ENCODE measurements at places on chromosomes 2 and 18.

DNA sequence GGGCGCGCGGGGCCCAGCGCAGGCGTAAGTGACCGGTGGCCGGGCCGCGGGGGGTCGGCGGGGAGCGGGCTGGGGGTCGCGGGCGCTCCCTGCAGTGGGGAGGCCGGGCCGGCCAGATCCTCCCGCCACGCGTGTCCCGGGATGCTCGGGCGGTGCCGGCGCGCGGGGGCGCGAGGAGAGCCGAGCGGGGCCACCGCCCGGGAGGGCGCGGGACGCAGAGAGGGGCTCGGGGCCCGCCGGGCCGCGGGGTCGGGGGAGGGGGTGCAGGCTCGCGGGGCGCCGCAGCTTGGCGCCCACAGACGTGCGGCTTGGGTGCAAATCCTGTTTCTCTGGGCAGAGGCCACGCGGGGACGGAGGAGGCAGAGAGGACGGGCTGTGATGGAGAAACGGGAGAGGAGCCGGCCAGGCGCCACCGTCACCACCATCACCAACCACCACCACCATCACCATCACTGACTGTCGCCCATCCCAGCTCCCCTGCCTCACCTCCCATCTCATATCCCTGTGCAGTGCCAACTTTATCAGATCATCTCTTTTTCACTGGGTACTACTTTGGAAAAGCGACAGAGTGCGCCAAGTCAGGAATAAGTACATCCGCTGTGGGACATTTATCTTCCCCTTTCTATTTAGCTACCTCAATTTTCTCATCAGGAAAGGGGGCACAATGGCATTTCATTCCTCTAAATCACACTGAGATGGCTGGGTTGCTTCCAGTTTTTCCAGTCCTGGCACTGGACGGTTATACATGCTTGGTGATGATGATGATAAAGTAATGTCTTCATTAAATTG lies 97.2 kb upstream of the GPR45 start:
- H3K4me3 ChIP-seq: peak overlapping the region; percentile 89
- peak overlapping the region; percentile 87 for H3K27ac ChIP-seq
- DNase-seq: no peak
- H3K4me1 ChIP-seq: peaks cover 15% of the 10 kb centered on the region

DNA sequence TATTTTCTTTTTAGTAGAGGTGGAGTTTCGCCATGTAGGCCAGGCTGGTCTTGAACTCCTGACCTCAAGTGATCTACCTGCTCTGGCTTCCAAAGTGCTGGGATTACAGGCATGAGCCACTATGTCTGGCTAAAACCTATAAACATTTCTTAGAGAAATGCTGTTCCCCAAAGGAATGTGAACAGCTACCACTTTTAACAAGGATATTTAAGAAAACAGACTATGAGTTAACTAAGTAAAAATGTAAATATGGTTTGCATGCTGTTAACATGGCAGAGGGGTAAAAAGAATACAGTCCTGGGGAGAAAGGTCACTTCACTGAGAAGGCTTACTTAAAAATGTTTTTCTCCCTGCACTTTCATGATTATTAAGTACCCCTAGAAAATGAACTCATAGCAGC lies 57.1 kb downstream of the SLC16A14 start:
- no peak overlapping the region for H3K27ac ChIP-seq
- H3K4me1 ChIP-seq: no peaks in the 10 kb centered on the region
- no peaks in the 10 kb centered on the region for H3K27me3 ChIP-seq

DNA sequence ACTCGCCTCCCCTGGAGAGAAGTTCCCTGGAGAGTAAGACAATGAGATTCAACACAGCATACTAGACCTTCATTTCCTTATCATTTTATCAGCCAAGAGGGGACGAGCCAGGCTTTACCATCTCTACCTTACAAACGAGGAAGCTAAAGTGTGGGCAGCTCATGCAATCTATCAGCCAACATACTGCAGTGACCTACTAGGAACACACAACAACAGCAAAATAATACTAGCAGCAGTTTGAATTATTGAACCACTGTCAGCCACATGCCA lies 60.0 kb upstream of the TEX51 start:
- no peaks in the 10 kb centered on the region for H3K27me3 ChIP-seq
- no peak overlapping the region for H3K27ac ChIP-seq
- no peak for DNase-seq

- H3K27ac ChIP-seq: no peak overlapping the region
- DNase-seq: peak; percentile 17
- H3K36me3 ChIP-seq: no peaks in the 10 kb centered on the region
- no peaks in the 10 kb centered on the region for H3K27me3 ChIP-seq
- H3K4me3 ChIP-seq: no peak overlapping the region
These were observed 115.3 kb upstream of the RIOK3 start for GRCh38 chr18:23337599-23338444.

GRCh38 chr2:72133721-72134407 lies 13.8 kb downstream of the CYP26B1 start:
- DNase-seq: no peak
- no peak overlapping the region for H3K4me3 ChIP-seq
- peaks cover 17% of the 10 kb centered on the region for H3K4me1 ChIP-seq
- H3K36me3 ChIP-seq: no peaks in the 10 kb centered on the region
- H3K27ac ChIP-seq: no peak overlapping the region

DNA sequence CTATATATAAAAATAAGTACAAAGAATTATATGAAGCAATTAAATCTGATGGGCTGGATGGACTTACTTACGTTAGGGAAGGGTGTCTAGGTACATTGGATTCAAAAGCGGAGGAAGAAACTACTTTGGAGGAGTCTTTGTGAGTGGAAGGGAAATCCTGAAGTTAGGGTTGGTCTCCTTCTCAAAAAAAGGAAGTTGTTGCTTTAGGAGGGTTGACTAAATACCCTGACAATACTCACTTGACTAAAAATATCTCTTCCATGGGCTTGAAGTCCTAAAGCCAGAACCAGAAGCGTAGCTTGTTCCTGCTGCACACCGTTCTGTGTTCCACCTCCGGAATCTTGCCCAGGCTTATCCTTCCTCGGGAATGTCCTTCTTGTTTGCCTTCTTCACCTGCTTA lies 143.3 kb upstream of the ZEB2 start:
- H3K27me3 ChIP-seq: no peaks in the 10 kb centered on the region
- H3K4me1 ChIP-seq: peaks cover 11% of the 10 kb centered on the region
- no peak for DNase-seq
- peaks cover 2% of the 10 kb centered on the region for H3K36me3 ChIP-seq

DNA sequence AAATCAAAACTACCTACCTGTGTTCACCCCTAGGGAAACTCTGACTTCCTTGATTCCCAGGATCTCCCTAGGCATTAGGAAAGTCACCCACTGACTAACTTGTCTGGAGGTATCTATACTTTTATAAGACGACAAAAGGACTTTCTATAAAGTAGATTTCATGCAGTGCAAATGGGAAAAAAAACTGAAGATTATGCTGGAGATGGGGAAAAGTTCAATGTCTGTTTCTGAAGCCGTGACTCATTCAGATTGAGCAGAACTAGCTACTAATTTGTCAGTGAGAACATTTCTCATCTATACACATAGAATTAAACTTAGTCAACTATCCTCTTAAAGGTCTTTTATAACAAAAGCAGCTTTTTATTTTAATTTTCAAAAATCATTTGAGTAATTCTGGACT lies 6.0 kb downstream of the SEPTIN10 start:
- H3K27ac ChIP-seq: no peak overlapping the region
- no peaks in the 10 kb centered on the region for H3K27me3 ChIP-seq

- no peak for DNase-seq
- H3K27me3 ChIP-seq: peaks cover 5% of the 10 kb centered on the region
- H3K4me1 ChIP-seq: peaks cover 5% of the 10 kb centered on the region
- H3K36me3 ChIP-seq: no peaks in the 10 kb centered on the region
These were observed 47.8 kb downstream of the TMEM163 start for GRCh38 chr2:134670955-134671354.

DNA sequence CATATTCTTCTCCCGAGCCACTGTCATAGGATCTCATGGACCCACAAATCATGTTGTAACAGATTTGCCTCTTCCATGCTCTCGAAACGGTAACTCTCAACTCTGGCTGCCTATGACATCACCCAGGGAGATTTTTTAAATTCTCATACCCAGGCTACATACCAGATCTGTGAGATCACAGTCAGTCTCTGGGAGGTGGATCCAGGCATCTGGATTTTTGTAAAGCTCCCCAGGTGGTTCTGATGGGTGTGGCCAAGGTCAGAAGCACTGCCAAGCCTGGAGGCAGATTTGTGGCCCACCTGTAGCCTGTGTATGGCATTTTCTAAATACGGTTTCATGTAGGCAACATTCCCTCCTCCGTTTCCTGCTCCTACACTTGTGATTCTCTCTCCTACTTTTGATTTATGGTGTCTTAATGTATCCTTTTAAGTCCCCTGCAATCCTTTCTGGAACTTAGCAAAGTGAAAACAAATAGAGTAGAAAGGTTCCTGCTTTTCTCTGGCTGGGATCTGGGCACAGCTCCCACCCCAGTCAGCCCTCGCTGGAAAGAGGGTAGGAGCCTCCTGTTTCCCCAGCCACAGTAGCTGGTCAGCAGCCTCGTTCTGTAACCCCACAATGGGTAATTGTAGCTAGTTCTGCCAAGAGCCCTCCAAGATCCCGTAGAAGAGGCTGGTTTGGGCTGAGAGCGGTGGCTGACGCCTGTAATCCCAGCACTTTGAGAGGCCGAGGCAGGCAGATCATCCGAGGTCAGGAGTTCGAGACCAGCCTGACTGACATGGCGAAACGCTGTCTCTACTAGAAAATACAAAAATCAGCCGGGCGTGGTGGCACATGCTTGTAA lies 96.2 kb downstream of the KLHL29 start:
- H3K27ac ChIP-seq: no peak overlapping the region
- no peak overlapping the region for H3K4me3 ChIP-seq
- H3K27me3 ChIP-seq: no peaks in the 10 kb centered on the region
- no peaks in the 10 kb centered on the region for H3K36me3 ChIP-seq
- no peak for DNase-seq

DNA sequence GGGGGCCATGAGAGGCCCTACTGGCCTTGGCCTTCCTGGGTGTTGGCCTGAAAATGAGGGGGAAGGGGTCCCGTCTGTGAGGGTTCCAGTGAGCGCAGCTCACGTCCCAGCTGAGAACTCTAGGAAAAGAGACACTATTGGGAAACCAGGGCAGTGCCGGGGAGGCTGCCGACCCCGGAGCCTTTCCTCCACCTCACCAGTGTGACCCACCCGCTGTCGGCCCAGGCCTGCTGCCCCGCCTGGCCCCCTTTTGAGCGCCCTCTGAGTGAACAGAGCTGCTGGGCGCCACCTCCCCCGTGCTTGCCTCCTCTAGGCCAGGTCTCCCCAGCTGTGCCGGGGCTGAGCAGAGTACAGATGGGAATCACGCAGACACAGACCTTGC lies 17.5 kb upstream of the ARHGEF4 start:
- no peaks in the 10 kb centered on the region for H3K36me3 ChIP-seq
- peaks cover 36% of the 10 kb centered on the region for H3K4me1 ChIP-seq
- no peak for DNase-seq
- H3K4me3 ChIP-seq: no peak overlapping the region
- no peak overlapping the region for H3K27ac ChIP-seq
- no peaks in the 10 kb centered on the region for H3K27me3 ChIP-seq

DNA sequence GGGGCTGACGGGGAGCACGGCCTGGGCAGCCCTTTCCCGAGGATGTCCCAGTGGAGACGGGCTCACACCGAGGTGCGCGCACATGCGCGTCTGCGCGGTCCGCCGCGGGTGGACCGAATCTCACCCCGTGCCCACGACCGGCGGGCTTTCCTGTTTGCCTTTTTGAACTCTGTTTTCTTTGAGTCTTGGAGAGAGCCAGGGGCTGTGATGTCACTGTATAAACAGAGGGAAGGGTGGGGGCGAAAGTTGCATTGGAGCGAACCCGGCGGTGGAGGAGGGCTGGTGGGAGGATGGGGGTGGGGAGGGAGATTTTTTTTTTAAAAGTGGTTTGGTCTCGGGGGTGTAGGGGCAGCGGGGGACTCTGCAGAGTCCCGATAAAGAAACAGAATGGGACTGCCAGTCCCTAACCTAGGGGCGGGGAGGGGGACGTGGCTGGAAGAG lies 141.2 kb upstream of the CTAGE1 start:
- H3K4me3 ChIP-seq: peak overlapping the region; percentile 90
- peaks cover 7% of the 10 kb centered on the region for H3K4me1 ChIP-seq
- peaks cover 72% of the 10 kb centered on the region for H3K27me3 ChIP-seq
- no peak overlapping the region for H3K27ac ChIP-seq
- H3K36me3 ChIP-seq: no peaks in the 10 kb centered on the region

- H3K4me3 ChIP-seq: peak overlapping the region; percentile 86
- no peaks in the 10 kb centered on the region for H3K36me3 ChIP-seq
- H3K27me3 ChIP-seq: peaks cover 46% of the 10 kb centered on the region
- no peak overlapping the region for H3K27ac ChIP-seq
- DNase-seq: peak; percentile 32
- H3K4me1 ChIP-seq: peaks cover 4% of the 10 kb centered on the region
These were observed 486 bp upstream of the GPR39 start for GRCh38 chr2:132415915-132416722.

- H3K27ac ChIP-seq: no peak overlapping the region
- DNase-seq: no peak
- H3K4me1 ChIP-seq: peaks cover 17% of the 10 kb centered on the region
- H3K4me3 ChIP-seq: no peak overlapping the region
- no peaks in the 10 kb centered on the region for H3K27me3 ChIP-seq
- H3K36me3 ChIP-seq: peaks cover 36% of the 10 kb centered on the region
These were observed 131.9 kb downstream of the TMEM131 start for GRCh38 chr2:97863829-97864228.

DNA sequence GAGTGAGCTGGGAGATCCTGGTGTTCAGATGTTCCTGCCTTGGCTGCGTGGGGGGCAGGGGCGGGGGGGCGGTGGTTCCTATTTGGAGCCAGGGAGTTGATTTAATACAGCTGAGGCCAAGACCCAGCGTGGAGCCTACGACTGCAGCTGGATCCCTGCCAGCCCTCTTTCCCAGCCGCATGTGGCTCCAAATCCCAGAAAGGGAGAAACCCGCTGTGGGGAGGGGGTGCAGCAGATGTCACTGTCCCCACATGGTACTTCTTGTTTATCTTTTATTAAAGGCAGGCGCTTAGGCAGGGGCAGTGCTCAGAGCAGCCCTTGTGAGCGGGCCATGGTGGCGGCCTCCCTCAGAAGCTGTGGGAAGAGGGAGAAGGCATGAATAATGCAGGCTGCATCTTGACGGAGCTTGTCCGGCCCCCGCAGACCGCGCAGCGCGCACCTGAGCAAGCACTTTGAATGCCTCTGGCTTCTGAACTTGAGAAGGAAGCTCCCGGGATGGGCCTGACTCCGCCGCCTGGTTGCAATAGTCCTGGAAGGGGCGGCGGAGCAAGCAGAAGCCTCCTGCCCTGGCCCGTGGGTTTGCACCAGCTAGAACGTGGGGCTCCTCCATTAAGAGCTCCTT lies 112.1 kb downstream of the GLI2 start:
- no peak overlapping the region for H3K4me3 ChIP-seq
- H3K36me3 ChIP-seq: peaks cover 9% of the 10 kb centered on the region
- no peaks in the 10 kb centered on the region for H3K27me3 ChIP-seq
- H3K4me1 ChIP-seq: no peaks in the 10 kb centered on the region

- no peak overlapping the region for H3K4me3 ChIP-seq
- no peaks in the 10 kb centered on the region for H3K27me3 ChIP-seq
- H3K36me3 ChIP-seq: no peaks in the 10 kb centered on the region
- no peak overlapping the region for H3K27ac ChIP-seq
- no peak for DNase-seq
These were observed 240.9 kb upstream of the SIX2 start for GRCh38 chr2:45250176-45250575.

DNA sequence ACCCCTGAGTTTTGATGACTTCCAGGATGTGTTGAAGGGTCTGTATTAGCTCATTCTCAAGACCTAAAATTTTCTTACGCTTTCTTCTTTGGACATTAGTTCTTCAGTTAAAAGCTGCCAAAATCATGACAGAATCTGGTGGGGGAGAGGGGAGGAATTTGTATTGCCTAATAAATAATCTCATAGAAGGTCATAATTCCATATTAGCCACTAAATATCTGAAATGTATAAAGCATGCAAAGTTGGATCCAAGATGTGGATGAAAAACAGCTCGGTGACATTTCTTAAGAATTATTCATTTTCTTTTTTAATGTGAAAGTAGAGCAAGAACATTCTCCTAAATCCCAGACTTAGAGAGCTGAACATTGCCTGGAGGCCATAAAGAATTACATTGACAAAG lies 120.1 kb downstream of the MMADHC start:
- H3K27ac ChIP-seq: no peak overlapping the region
- H3K4me1 ChIP-seq: no peaks in the 10 kb centered on the region
- peaks cover 15% of the 10 kb centered on the region for H3K36me3 ChIP-seq
- no peak for DNase-seq
